ENCODE measurements at places on chromosomes 3 and 15.

DNA sequence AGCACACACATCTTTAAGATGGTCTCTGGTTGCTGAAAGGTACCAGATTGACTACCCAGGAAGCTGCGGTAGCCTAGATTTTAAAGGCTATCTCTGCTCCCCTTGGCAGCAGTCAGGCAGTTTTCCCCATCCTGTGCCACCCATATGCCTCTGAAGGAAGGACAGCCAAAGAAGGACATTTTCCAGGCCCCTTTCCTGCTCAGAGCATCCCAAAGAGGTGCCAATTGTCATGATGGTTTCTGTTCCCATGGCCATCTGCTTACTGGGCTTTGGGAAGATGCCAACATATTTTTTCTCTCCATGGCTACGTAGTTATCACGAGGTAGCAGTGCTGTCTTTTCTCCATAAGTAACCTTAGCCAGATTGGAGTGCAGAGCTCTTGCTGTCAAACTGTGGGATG lies 39.7 kb downstream of the UNC13C start:
- no peak for DNase-seq

DNA sequence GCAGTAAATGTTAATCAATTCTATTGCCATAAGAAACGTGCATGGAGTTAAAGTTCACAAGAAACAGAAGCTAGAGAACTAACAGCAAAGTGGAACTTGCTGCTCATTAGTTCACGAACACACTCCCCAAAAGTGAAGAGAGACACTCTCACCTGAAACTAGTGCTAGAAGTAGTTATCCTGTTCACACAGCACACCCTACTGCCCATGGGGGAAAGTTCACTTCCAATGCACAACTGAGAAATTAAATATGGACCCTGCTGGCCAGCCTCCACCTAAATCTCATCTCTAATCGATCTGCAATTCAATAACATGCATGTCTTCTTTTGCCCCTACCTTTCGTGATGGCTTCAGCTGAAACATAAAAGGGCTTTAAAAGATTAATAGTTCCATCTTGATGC lies 39.4 kb upstream of the FRMD4B start:
- DNase-seq = peak; percentile 6

DNA sequence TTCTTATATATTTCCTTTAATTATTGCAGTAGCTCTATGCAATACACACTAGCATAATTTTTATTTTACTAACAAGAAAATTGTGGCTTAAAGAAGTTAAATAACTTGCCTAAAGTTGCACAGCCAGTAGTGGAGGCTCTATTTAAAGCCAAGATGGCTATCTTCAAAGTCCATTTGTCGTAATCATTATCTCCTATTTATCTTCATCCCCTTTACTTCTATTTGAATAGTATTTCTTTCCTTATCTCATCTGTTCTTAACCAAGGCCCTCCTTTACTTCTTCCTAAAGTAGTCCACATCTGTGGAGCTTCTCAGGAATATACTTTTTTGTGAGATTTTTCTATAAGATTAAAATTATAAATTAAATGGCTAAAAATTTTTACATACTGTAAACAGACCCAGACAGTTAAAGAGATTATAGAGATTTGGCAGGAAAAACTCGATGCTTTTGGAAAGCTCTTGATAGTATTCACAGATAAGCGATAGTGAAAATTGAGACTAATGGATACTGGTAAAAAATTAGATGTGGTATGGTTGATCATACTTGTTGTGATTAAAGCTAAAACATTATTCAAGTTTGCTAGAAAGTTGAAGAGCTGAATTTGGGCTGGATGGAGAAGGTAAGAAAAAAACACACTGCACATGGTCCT lies 129.2 kb downstream of the ZNF609 start:
- DNase-seq = no peak

GRCh38 chr3:79751703-79752102 lies 16.1 kb downstream of the ROBO1 start:
- DNase-seq = no peak

- DNase-seq = no peak
Measured at GRCh38 chr15:63381301-63382204, at the start of gene CA12. Gene CA12 (minus strand): TSS chr15:63381846. CDS start chr15:63381720, 126 bp downstream.

DNA sequence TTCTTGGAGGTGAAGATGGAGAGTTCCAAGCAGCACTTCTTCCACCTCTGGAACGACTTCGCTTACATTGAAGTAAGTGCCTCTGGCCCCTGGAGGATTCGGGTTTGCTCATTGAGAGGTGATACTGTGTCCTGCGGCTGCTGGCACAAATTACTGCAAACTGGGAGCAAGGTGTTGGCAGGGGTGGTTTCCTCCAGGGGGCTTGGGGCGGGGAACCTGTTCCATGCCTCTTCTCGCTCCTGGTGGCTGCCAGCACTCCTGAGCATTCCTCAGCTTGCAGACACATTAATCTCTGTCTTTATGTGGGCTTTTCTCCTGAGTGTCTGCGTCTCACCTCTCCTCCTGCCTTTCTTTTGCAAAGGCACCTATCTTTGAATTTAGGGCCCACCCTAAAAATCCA lies 47.4 kb downstream of the MESD start:
- no peak for DNase-seq

- no peak for DNase-seq
Measured at GRCh38 chr15:29773000-29773399, 49.3 kb downstream of the TJP1 start.

DNA sequence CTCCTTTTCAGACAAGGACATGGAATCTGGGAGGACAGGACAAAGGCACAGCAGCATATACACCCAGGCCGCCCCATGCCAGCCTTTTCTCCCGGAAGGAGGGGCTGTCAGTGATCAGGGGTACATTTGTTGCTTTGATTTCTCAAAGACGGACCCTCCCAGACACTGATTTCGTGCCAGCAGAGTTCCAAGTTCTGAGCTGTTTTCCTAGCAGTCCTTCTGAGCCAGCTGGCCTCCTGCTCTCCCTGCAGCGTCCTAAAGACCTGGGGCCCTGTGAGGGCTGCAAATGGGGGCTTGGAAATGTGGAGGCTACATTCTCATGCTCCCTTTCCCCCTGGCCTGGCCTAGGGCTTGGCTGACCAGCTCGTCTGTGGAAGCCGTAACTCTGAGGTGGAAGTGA lies 22.3 kb downstream of the CTSH start:
- DNase-seq = no peak

DNA sequence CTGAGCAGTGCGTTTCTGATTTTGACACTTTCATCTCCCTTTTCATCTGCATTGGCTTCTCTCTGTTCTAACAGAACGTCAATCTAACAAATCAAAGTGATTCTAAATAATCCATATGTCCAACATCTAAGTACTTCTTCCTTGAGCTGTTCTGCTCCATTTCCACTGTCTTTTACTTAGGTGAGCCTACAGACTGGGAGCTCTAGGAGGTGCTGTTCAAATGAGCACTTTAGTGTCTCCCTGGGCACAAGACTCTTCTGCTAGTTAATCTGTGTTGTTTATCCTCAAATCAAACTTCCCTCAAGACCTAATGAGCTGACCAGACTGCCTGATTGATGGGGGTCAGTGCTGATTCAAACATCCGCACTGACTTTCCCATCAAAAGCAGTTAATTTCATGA lies 408.1 kb downstream of the WDR72 start:
- DNase-seq = no peak

- no peak for DNase-seq
Measured at GRCh38 chr15:41839781-41840491, 1.3 kb downstream of the PLA2G4B start.

- no peak for DNase-seq
Measured at GRCh38 chr3:139198186-139198585, 145.6 kb upstream of the MRPS22 start.

GRCh38 chr3:58206406-58207011 lies 4.3 kb downstream of the DNASE1L3 start:
- no peak for DNase-seq

GRCh38 chr15:64105113-64105704 lies 9.4 kb downstream of the SNX1 start:
- no peak for DNase-seq

DNA sequence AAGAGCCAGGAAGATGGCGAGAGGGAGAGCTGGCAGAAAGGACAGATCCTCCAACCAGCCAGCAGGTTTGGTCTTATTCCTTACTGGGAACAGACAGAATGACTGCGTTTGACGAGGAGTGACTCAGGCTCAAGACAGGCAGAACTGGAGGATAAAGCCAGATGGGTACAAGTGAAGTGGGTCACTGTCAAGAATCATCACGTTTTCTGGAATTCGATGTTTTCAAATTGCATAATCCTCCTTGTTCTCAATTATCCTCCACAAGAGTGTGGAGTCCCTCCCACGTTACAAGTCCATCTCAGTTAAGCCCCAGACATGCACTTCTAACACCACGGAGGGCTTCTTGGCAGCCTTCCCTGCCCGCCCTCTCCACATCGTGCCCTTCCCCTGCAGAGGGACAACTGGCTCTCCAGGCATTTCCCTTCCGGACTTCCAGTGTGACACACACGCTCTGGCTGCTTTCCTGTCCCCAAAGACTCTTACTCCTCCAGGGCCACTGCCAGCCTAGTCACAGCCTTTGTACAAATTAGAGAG lies 183.1 kb downstream of the CHST2 start:
- DNase-seq = no peak

DNA sequence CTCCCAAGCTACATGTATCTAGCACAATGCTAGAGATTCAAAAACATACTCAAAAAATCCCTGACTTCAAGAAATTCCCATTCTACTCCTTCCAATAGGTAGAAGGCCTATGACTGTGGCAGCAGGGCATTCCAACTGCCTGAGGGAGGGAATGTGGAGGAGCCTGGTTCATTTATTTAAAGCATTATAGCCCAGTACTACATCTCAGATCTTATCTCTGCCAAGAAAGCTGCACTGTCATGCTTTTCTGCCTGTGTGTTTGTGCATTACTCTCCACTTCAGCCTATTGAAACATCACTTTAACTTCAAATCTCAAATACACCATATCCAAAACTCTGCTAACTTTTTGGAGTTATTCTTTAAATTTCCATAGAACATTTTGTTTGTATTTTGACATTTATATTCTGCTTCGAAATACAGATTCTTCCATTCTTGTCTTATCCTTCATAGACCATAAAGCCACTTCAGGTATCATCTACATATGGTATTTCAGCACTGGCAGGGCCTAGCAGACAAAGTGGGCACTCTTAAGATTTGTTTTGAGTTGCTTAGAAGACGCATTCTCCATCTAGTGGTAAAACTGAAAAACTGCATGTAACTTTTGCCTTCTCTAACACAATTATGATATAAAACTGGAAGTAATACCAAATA lies 59.1 kb upstream of the NEDD4 start:
- DNase-seq = no peak

DNA sequence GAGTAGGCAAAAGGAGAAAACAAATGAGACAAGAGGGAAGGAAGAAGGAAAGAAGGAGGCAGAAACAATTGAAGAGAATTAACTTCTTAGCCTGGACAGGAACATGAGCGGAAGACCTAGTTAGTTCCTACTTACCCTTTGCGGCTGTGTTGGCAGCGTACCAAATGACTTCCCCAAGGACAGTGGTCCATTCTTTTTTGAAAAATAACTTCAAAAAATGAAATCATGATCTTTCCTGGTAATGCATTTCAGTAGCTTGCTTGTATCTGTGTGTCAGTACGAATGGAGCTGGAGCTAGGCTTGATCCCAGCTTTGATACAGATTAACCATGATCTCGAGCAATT lies 41.5 kb upstream of the CFAP161 start:
- DNase-seq = no peak

DNA sequence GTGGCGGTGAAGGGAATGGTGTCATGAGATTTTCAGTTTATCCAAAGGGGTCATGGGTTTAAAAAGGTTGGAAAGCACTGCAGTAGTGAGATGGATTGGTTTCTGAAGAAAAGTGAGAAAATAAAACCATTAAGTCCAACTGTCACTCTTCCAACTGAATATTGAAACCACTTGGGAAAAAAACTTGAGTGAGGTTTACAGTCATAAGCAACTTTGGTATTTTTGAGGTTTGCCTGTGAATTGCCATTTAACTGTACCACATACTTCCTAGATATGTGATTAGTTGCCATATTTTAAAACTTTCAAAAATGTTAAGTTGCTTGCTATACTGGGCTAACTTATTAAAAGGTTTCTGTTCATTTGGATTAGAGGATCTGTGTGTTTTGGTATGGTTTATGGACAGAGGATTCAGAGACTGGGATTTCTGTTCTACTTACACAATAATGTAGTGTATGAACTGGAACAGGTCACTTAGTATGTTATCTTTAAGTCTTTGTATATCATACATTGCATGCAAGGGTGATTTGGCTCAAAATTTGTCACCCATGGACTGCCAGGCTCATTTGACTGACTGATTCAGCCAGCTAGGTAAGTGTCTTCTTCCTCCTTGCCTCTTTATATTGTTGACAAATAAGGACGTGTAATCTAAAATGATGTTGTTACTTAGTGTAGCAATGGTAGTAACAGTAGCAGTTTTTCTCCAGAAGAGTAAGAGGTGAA lies 201.4 kb upstream of the EOMES start:
- DNase-seq = no peak

GRCh38 chr15:90895571-90896117 lies 7.5 kb upstream of the MAN2A2 start:
- no peak for DNase-seq

DNA sequence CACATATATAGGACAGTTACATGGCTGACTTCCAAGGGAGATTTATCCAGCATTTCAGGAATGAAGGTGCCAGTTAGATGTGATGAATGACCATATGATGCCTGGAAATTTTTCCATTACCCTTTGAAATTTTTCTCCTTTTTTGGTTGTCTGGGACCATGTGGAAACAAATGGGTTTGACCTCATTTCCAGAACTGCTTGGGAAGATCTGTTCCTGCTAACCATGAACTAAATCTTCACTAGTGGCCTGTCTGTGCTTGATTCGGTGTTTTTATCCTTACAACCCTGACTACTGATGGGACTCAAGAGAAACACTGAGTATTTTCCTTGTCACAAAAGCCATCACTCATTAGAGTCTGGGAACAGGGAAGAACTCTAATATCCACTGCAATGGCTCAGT lies 409.4 kb downstream of the PDCD6IP start:
- DNase-seq = no peak

GRCh38 chr3:157369727-157370421 lies 66.8 kb upstream of the PTX3 start:
- DNase-seq = no peak

DNA sequence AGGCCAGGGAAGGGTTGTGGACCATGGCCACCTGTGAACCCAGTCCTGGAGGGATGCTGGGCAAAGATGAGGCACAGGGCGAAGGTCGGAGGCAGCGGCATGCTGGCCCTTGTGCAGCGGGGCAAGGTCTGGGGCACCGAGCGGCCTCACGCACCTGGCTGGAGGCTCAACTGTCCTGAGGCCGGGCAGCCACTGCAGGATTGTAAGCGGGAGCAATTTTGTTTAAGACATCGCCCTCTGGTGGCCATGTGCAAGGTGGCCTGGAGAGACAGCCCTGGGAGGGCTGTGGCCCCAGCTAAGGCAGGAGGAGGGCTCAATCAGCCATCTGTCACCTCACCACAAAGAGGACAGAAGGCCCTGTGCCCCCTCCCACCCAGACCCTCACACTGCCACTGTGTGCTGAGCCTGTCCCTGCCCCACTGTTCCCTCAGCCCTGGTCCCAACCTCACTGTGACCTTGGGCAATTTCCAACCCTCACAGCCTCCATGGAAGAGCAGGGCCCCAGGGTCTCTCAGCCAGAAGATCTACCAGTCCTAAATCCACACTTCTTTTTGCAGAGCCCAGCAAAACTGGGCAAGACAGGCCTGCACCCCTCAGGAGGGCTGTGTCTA lies 46.2 kb downstream of the TPRA1 start:
- DNase-seq = peak; percentile 46
